ENCODE measurements at places on chromosomes 2 and 18.

GRCh38 chr2:233208382-233209116 is 42.9 kb upstream of the ATG16L1 start:
- DNase-seq: no peak

- no peak for DNase-seq
These were observed 56.3 kb upstream of the MCFD2 start for GRCh38 chr2:46971929-46972328.

DNA sequence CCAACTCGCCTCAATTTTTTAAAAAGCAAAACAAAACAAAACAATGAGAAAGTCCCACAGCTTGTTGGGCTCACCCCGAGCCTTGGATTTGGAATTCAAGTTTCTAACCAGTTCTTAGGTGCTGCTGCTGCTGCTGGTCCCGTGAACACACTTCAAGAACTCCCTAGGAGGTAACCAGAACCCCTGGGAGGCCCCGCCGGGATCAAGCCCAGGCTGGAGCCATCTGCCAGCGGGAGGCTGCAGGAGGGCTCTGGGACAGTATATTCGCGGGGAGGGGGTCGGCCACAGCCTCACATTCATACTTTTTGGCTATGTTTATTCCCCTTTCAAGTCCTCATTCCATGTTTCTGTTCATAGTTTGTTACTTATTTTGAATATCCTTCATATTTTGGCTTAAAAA is 223.4 kb downstream of the TFCP2L1 start:
- no peak for DNase-seq

- no peak for DNase-seq
These were observed 48.3 kb downstream of the ZFP36L2 start for GRCh38 chr2:43178055-43178598.

- no peak for DNase-seq
These were observed 181.8 kb upstream of the ARL4C start for GRCh38 chr2:234678711-234679110.

GRCh38 chr2:70946832-70947442 is 11.2 kb downstream of the ATP6V1B1 start:
- DNase-seq: no peak

GRCh38 chr2:240182476-240182875 is 42.0 kb upstream of the OTOS start:
- no peak for DNase-seq

- no peak for DNase-seq
These were observed 141.7 kb downstream of the CDH20 start for GRCh38 chr18:61474918-61475317.

GRCh38 chr2:6423157-6423556 is 442.6 kb downstream of the CMPK2 start:
- DNase-seq: no peak

DNA sequence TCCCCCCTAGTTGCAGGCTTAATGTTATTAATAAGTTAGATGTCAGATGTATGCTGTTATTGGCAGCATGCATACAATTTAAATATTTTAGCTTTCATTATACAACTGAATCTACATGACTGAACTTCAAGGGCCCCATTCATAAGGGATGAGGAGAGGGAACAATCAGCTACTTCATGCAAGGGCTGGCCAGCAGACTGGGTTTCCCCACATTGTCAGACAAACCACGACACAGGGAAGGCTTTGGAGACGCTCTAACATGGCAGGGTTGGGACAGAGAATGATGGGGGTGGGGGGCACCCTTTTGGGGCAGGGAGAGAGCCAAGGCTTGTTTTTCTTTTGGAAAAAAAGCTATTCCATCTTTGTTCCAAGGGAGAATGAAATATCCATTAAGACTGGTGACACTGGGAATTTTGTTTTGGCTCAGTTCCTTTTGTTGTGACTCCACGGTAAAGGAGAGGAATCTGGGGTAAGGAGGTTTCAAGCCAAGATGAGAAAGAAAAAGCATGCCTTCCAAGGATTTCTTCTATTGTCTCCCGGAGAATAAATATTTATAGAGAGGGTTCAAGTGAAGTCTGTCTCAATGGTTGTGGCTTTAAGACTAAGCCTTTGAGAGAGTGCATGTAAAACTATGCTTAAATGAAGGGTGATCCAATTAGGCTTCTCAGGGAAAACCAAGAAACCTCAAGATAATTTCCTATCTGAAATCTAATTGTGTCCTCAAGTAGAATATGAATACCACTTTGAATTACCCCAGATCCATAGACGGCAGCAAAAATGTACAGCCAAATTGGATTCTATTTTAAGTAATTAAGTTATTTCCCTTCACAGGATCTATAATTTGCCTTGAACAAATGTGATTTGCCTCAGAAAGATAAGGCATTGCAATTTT is 5.4 kb downstream of the CXCR4 start:
- no peak for DNase-seq

DNA sequence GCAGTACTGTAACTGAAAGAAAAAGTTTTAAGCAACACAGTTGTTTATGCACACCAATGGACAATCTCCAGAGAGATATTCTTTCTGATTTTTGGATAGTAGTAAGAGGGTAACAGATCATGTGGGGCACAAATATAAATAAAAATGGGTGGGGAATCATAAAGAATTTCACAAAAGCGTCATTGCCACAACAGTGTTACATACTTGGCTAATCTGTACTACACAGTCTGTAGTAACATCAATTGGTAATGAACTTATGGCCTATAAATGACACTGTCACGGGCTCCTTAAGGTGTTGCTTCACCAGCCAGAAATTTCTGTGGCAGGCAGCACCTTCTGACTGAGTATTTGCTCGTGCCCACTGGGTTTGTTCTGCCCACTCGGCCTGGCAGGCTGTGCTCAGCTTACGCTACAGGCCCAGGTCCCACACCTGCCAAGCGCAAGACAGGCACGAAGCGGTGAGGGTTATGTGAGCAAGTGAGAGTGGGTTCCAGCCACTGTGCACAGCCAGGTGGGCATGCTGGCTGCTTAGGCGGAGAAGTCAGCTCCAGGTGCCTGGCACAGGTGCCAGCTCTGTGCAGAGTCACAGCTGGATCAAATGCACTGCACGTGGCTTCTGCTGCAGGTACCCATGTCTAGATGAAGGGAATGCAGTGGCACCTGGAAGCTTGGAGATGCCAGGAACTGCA is 532.5 kb upstream of the SLC39A10 start:
- no peak for DNase-seq

- no peak for DNase-seq
These were observed 138.0 kb upstream of the CDCA7 start for GRCh38 chr2:173216668-173217067.

GRCh38 chr18:76483780-76484179 is 11.3 kb downstream of the ZNF516 start:
- DNase-seq: no peak

- DNase-seq: no peak
These were observed 113.8 kb downstream of the NFATC1 start for GRCh38 chr18:79509536-79509930.

DNA sequence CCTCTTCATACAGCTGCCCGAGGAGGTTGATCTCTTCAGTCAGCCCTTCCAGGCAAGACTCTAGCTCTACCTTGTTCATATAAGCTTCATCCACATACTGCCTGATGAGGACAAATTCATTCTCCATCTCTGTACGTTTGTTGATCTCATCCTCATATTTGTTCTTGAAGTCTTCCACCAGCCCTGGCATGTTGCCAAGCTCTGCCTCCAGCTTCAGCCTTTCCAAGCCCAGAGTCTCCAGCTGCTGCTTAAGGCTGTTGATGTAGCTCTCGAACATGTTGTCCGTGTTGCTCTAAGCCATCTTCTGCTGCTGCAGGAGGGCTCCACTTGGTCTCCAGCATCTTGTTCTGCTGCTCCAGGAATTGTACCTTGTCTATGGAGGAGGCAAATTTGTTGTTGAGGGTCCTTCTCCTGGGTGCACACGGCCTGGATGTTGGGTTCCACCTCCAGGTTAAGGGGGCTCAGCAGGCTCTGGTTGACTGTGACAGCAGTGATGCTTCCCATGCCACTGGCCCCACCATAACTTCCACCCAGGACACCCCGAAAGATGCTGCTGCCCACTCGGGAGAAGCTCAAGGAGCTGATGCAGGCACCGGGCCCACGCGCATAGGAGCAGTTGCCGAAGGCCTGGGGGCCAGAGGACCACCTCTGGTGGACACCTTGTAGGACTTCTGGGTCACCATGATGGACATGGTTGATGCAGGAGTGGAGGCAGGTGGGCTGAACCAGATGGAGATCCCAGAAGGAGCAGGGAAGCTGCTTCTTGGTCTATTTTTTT is 30.3 kb downstream of the ICA1L start:
- DNase-seq: no peak

DNA sequence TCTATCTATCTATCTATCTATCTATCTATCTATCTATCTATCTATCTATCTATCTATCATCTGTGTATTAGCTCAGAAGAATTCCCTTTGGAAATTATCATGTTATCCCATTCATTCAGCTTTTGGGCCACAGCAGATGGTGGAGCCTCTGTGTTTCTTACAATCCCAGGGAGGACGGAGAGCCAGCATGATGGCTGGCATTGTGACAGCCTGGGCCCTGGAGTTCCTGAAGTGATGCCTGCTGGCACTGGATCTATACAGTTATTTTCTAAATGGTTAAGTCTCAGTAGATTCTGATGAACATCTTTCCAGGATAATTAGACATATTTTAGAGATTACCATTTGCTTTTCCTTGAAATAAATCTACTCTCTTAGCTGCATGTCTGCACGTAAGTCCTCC is 385.4 kb upstream of the NXPH2 start:
- no peak for DNase-seq

GRCh38 chr18:9943311-9943710 is 29.5 kb downstream of the VAPA start:
- DNase-seq: no peak

DNA sequence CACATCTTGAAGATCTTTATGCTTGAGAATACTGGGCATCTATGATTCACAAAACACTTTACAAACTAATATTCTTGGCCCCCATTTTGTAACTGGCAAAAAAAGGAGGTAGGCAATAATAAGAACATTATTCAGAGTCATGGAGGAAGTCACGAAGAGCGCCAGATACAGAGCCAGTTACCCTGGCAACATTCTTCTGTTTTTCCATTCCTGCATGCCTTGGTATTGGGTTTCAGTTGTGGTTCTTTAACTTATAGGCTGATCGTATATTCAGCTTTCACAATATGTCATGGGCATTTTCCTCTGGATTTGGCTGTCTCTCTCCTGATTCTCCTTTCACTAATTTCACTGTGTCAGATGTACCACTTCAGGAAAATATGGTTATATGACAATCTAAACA is 234.7 kb downstream of the HRH4 start:
- DNase-seq: no peak

- DNase-seq: no peak
These were observed 80.5 kb upstream of the ITPRID2 start for GRCh38 chr2:181810823-181811695.

Measured in thoracic aorta (tissue), 2 donors.